ENCODE measurements at places on chromosomes 3 and 15.

GRCh38 chr3:38528457-38528856 is 32.3 kb downstream of the EXOG start:
- no peak for DNase-seq

- DNase-seq, result no peak
Measured at GRCh38 chr15:53851110-53851848, 91.8 kb upstream of the WDR72 start.

GRCh38 chr3:930866-931265 is 162.0 kb upstream of the CNTN6 start:
- no peak for DNase-seq

DNA sequence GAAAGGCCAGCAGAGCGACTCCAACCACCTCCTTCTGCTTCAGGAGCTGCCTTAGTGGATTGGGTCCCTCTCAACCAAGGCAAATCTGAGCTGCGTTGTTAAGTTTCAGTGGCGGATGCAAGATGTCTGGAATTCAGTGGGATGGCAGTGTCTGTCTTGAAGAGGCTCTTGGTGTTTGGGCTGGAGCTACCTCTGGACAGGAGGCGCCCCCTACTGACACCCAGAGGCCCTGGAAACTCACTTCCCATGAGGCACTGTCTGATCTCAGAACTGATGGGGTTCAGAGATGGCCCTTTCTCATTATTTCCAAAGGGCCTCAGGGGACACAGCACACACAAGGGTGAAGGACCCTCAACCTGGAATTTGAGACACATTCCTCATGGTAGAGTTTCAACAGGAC is 6.0 kb upstream of the SLC28A1 start:
- DNase-seq, result peak; percentile 50

GRCh38 chr3:179760944-179761343 is 108.1 kb downstream of the USP13 start:
- DNase-seq, result no peak

DNA sequence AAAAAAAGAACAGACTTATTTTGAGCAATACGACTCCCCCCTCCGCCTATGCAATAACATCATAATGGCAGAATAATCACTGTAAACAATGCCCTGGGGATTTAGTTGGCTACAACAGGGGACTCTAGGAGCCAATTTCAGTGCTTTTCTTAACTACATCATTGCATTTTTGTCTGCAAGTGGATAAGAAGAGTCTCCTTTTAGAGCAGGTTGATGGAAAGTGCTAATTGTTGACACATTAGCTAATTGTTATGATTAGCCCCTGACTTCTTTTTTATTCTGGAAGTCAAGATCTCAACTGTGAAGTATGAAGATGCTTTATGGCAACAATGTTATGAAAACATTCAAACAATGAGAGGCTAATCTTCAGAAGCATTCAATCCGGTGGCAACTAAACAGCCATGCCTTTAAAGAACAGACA is 121.2 kb downstream of the MECOM start:
- no peak for DNase-seq

DNA sequence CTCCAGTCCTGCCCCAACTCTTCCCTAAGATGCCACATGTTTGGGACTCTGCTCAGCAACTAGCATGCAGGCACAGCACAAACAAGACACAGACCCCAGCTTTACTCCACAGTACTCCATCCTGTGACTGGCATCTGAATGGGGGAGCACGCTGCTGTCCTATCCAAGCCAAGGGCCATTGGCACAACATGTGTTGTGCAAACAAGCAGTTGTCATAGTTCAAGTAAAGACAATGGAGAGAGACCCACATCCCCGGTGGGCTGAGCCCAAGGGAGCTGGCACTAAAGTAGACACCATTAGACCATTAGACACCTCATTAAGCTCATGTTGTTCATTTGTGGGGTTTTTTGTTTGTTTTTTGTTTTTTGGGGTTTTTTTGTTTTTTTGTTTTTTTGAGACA is 132.7 kb downstream of the CHSY1 start:
- no peak for DNase-seq

GRCh38 chr15:63655683-63656372 is 58.6 kb downstream of the FBXL22 start:
- DNase-seq, result no peak

DNA sequence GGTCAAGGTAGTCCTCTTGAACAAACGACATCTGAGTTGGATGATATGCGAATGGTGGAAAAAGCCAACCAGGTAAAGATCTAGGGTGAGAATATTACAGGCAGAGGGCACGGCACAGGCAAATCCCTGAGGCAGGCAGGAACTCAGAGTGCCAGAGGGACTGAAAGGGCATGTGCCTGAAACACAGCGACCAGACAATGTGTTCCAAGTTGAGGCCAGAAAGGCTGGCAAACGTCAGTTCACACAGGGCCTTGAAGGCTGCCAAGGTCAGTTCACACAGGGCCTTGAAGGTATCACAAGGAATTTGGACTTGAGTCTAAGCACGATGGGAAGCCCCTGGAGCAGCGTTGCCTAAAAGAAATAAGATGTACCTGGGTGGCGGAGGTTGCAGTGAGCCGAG is 20.1 kb downstream of the HES1 start:
- no peak for DNase-seq

GRCh38 chr3:117285737-117286136 is 576.2 kb downstream of the TUSC7 start:
- no peak for DNase-seq

GRCh38 chr3:148078658-148079057 is 619.0 kb upstream of the AGTR1 start:
- no peak for DNase-seq

GRCh38 chr3:69088063-69088462 is 3.3 kb downstream of the ARL6IP5 start:
- DNase-seq, result no peak

DNA sequence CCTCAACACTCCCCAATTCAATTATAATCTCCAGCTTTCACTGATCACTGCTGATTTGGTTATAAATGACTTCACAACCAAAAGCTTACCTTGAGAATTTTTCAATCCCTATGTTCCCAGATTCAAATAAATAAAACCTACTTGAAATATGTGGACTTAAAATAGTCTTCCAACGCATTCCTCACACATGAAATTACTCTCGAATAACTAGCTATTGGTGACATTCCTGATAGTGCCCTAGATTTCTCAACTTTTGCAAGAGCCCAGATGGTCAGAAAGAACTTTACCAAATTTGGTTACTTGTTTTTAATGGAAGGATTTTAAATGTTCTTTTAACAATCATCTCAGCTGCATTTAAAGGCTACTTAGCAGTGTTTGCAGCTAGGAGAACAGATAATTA is 605.5 kb downstream of the FHIT start:
- DNase-seq, result no peak

- DNase-seq, result no peak
Measured at GRCh38 chr3:18808429-18808828, 339.9 kb upstream of the KCNH8 start.

- no peak for DNase-seq
Measured at GRCh38 chr15:29813009-29813408, 9.3 kb downstream of the TJP1 start.

DNA sequence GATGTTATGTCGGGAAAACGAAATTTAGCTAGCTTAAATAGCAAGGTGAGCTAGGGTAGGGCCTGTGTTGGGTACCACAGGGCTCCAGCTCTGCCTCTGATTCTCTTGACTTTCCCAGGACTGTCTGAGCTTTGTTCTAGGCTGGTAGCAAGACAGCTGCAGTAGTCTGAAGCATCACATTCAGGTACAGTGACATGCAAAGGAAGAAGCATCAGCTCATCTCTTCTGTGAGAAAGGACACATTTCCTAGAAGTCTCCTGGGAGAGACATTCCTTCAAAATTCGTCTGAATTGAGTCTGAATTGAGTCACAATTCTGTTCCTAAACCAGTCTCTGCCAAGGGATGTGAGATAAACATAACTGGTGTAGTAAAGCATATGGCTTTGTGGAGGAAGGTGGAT is 8.5 kb upstream of the UBXN7 start:
- DNase-seq, result no peak

DNA sequence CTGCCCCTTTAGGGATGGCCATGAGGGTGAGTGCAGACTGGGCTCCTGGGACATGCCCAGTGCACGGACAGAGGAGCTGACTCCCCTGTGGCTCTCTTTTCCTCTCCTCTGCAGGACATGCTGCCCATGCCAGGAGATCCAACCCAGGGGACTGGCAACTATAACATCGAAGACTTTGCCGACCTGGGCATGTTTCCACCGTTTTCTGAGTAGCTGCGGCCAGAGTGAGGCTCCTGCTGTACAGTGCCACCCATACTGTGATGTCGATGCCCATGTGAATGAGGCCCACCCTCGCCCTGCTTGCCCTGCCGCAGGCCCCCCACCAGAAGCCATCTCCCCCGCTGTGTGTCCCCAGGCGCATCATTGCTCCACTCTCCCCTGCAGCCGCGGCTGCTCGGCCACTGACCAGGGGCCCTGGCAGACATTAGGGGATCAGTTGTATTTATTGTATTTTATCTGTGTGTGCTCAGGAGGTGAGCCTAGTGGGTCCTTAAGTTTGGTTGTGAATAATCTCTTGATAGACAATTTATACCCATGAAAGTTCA is 101.6 kb upstream of the ABHD17C start:
- DNase-seq, result no peak

- DNase-seq, result no peak
Measured at GRCh38 chr3:37526511-37526910, 335.2 kb upstream of the CTDSPL start.

DNA sequence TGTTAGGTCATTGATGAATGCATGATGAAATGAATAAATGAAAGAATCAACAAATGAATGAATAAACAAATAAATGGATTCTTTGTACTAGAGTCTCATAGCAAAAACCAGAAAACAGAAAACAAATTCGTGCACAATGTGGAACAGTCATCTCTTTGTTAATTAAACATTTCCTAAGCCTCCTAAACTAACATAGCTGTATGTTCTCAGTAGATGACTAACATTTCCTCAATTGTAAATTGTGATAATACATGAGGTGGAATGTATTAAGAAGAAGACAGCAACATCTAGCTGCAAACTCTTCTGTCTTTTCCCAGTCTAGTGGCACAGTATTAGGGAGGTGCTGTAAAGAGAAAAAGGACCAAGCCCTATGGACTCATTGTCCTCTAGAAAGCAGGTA is 1021.0 kb downstream of the MCTP2 start:
- no peak for DNase-seq

DNA sequence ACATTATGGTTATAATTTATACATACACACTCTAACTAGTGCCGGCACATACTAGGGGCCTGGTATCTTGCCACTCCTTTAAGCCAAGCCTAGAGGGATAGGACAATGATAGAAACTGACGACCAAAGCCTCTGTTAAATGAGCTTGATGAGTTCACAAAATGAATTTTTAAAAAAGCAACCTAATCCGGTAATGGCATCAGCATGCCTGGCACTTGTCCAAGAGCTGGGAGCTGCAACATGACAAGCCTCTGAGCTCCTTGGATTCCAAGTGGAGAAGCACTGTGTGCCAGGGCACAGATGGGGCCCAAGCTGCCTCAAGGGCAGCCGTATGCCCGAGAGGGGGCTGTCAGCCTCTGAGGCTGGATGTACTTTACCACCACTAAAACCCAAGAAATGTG is 9.7 kb downstream of the ETV5 start:
- no peak for DNase-seq

DNA sequence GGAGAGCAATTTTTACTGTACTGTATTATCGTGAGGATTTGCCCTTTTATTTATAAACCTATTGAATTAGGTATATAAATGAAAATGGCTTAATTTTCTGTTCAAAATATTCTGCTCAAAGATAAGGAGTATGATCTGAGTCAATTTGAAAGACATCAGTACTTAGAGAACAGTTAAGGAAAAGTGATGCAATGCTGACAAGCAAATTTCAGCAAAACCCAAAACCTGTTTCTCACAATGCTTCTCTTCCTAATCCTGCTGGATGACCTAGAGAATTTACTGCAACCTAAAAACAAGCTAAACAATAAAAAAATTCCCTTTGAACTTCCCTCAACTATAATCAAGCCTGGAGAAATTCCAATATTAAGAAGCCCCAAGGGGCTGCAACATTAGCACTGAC is 82.7 kb downstream of the RFX7 start:
- no peak for DNase-seq

DNA sequence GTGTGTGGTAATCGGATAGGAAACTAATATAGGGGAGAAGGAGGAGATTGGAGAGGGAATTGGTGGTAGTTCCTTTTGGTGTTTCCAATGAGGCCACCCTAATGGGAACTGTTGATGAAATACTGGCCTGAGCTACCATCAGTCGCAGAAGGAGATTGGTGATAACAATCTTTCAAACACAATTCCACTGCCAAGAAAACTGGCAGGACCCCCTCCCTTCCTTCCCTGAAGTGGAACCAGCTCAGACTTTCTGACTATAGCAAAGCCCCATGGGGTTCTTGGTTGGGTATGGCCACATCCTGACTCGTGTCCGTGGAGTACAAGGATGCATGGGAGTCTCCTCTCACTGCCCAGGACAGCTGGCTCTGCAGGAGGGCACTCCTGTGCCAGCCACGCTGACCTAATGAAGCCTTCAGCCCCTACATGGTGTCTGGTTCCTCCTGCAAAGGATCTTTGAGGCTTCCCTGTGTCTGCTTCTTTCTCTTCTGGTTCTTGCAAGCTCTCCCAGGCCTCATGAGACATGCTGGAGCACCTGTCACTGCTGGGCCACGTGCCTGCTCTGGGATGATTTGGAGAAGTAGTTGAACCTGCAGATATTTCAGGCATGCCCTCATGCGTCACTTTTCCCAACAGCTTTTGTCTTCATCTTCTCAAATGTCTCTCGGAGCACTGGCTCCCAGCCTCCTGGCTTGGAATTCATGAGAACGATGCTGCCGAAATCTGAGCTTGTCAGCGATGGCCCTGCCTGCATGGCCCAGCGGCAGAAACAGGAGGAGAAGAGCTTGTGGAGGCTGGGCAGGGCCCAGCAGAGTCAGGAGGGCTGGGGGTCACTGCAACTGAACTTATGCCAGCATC is 90.0 kb upstream of the ADPGK start:
- DNase-seq, result no peak

- DNase-seq, result no peak
Measured at GRCh38 chr3:108311797-108312196, 15.4 kb downstream of the HHLA2 start.

GRCh38 chr3:81173514-81173913 is 587.9 kb downstream of the GBE1 start:
- DNase-seq, result no peak

DNA sequence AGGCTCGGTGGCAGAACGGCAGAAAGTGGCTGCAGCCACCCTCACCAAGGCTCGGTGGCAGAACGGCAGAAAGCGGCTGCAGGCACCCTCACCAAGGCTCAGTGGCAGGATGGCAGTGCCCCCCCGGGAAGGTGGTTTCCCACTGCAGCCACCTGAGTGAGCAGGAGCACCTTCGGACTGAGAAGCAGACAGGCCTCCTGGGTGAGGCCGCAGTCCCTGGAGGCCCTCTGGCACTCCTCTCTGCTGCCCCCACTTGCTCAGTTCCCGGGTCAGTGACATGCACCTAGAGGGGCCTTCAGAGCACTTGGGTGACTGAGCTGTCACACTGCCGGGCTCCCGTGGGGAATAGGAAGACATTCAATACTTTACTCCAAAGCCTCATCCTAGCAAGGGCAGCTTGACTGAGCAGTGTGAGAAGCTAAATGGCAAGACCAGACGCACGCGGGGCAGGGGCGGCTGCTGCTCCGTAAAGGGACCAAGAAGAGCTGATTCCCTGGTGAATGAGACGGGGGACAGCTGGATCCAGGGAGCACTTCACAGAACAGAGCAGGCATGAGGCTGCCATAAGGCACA is 62.7 kb downstream of the PCSK6 start:
- DNase-seq, result no peak
